Tongue (tissue), 3 donors: ENCODE measurements at places on chromosomes 1 and 21. TPM values are rescaled to one million over a fixed set of nuclear protein-coding genes. Genes with fewer than 3 reads are reported as not detected.

The GPR157 gene
- total RNA-seq: 4.9 TPM

The CFHR3 gene
- total RNA-seq: 0.51 TPM

The CDA gene
- total RNA-seq: not detected

The DAP3 gene
- total RNA-seq: 78.6 TPM

The EPHB2 gene
- total RNA-seq: 21.4 TPM

DNA sequence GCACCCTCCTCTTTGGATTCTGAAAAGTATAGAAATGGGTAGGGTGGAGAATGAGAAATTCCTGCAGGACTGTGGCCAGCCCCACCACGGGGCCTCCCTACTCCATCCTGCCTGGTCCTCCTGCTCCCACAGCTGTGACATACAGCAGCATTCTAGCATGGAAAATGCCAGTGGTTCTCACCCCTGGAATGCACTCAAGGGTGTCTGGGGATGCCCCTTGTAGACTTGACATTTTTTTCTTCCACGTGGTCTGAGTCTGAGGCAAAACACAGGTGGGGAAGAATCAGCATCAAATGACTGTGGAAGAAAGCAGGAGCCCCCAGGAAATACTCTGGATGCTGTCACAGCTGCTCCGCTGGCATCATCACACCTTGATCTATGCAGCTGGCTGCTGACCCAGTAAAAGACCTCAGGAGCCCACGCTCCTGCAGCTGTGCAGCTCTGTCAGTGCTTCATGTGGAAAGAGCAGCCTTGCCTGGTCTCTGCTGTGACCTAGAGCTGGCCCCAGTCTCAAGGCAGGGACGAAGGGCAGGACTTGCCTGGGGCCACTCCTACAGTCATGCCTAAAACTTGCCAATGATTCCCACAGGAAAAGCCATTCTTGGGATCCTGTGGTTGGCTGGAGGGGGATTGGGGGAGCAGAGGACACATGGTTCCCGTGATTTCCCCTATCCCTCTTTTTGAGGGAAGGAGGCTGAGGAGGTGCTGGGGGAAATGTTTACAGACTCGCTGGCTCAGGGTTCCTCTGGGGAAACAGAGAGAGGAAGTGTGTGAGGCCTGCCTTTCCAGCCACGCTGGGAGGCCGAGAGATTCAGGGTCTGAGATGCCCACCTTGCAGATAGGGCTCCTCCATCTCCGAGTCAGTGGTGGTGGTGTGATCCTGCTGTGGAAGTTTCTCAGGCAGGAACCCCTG is 10.8 kb upstream of the A3GALT2 start:
- no peak for DNase-seq

DNA sequence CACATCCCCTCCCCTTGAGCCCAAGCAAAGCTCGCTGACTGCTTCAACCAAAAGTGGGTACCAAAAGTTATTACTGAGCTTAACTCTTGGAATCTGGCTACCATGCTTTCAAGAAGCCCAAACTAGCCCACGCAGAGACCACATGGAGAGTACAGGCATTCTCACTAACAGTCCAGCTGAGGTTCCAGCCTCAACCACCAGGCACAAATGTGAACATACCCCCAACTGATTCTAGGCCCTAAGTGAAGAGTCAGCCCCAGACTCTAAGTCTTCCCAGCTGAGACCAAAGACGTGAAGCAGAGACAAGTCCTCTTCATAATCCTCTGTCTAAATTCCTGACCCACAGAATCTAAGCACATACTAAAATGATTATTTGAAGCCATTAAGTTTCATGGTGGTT is 36.8 kb downstream of the EVI5 start:
- no peak for DNase-seq

GRCh38 chr1:115694805-115695204 is 53.0 kb downstream of the VANGL1 start:
- no peak for DNase-seq

GRCh38 chr1:202616355-202616915 is 93.8 kb downstream of the SYT2 start:
- DNase-seq: no peak

GRCh38 chr21:45918011-45918410 is 63.6 kb upstream of the COL6A1 start:
- DNase-seq: no peak

DNA sequence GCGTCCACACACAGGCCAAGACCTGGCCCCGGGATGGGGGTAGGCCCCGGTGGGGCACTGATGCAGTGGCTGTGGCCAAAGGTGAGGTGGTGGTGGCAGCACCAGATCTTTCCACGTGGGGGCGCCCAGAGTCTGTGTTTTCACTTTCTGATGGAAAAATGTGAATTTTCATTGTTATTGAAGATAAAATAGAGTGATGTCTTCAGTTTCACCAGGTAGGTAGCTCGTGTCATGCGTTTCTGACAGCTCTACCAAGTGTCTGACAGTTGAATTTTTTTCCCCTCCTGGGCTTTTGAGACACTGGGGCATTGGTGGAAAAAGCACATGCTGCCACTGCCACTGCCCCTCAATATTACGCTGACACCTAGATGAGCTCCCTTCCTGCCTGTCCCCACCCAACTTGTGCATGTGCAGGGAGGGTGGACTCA is 40.0 kb upstream of the MAGOH start:
- peak; percentile 60 for DNase-seq

- no peak for DNase-seq
Observed at GRCh38 chr1:154186852-154187501, 4.9 kb downstream of the TPM3 start.

- no peak for DNase-seq
Observed at GRCh38 chr1:7346600-7347570, 424.2 kb upstream of the VAMP3 start.

DNA sequence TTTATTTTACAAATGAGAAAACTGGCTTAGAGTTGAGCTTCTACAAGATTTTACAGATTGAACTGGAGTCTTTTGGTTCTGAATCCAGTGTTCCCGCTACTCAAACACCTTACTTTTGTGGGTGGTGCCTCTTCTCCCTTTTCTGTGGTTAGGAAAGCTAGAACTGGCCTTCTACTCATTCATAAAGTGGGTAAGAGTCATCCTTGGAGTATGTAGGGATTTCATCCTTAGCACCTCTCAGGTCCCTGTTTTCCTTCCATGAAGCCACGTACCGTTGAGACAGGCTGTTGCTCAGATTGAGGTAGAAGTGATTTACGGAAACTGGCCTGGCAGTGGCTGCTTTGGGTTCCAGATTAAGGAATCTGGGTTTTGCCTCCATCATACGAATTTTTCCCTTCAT is 35.8 kb downstream of the WNT4 start:
- no peak for DNase-seq

- DNase-seq: no peak
Observed at GRCh38 chr1:94951046-94951445, 24.1 kb upstream of the CNN3 start.

DNA sequence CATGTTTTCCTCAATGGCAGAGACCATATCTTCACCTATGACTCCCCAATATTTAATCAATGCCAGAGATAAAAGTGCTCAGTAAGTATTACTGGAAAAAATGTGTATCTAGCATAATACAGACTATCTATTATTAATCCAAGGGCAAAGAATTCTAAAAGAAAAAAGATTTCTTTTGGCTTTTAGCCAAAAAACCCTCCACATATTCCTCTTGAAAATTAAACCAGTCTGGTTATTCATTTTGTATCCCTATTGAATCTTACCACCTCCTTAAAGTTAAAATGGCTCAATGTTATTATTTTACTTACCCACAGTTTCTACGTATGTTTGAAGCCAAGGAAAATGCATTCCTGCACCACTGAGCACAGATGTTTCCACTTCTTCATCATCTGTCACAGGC is 1.6 kb downstream of the TAF1A start:
- DNase-seq: no peak
